ENCODE measurements at places on chromosomes 5 and 9.

- no peak for DNase-seq
- H3K27ac ChIP-seq: no peak overlapping the region
- no peaks in the 10 kb centered on the region for H3K27me3 ChIP-seq
Observed at GRCh38 chr5:151880324-151880723, 44.3 kb downstream of the GLRA1 start.

DNA sequence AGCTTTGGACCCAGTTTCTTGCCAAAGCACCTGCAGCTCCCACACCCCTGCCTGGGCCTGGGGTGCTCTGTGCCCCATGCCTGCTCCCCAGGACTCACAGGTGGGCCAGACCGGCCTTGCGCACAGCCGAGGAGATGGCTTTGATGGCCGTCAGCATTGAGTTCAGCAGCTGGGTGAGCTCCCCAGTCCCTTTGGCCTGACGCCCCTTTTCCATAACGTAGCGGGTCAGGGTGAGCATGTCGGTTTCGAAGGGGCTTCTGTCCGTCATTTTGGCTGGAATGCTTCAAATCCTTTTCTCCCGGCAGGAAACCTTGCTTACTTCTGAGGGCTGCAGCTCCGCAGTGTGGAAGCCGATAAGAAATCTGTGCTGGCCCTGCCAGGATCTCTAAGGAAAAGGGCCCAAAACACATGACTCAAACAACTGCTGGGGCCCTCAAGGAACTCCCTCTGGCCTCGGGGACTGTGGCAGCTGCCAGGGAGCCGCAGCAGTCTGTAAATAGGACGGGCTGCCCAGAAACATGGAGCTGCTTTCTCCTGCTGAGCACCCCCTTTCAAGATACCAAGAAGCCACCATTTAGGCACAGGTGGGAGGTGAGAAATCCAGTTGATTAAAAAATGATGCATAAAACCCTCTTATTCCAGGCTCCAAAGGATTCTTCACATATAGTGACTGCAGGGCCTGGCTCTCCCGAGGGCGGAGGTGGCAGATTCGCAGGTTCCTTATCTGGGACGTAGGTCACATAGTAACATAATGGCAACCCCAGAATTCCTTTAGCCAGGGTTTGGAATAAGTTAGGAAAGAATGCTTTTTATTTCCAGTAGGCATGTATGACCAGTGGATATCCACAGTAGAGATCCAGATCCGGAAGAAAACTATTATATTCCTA, at the start of gene FBP2:
Gene FBP2, minus strand, starts transcription at position 366 of the 887 bp plus-strand sequence. Its CDS starts 98 bp downstream, at position 268.
- no peaks in the 10 kb centered on the region for H3K36me3 ChIP-seq
- H3K4me3 ChIP-seq: no peak within 1 kb of the TSS
- H3K27ac ChIP-seq: no peak within 1 kb of the TSS

DNA sequence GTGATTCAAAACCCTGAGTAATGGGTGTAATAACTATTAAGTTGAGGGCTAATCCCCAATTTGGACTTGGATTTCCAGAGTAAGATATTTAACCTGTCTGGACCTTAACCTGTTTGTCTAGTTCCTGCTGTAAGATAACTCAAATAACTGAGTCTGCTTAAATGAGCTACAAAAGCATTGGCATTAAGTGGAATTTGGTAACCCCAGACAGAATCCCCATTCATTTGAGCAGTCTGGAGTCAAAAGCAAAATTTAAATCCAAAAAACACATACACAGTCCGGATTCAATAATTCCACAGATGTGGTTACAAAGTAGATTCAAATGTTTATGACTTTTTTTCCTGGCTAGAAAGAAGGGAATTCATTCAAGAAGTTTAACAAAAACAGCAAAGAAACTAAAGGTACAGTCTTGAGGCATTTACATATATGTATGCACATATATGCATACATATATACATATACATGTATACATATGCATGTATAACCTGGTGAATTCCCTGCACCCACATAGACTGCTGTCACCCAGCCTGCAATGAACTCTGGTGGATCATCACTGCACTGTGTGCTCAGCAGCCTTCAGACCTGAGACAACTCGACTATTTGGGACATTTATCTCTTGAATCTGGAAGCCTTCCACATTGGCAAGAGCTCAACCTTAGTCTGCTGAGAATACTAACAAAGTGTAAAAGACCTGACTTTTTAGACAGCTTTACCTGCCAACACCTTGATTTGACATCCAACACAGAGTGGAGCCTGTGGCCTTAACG, 205.4 kb downstream of the LURAP1L start:
- H3K27me3 ChIP-seq: no peaks in the 10 kb centered on the region
- DNase-seq: no peak
- no peaks in the 10 kb centered on the region for H3K4me1 ChIP-seq
- no peak overlapping the region for H3K27ac ChIP-seq
- H3K4me3 ChIP-seq: no peak overlapping the region

DNA sequence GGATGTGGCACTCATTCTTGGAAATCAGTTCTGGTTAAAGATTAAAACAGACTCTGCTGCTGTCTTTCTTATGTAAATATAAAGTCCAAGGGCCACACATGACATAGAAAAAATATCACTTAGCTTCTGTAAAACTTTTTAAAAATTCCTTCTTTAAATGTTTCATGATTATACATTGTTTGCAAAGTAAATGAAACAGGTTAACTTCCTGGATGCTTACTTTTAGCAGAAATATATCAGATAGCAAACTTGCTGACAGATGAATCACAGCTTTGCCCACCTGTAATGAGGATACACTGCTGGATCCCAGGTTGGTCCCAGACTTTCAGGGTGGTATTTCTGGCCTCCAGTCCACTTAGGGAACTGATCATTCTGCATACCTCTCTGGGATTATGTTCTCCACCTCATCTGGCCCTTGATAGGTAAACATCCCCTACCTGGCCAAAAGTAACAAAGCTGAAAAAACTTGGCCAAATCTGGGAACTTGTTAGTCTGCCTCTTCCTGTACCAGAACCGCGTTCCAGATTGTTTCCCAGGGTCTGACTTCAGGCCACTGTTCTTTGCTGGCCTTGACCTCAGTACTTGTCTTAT, 340.5 kb downstream of the ADGRV1 start:
- no peaks in the 10 kb centered on the region for H3K4me1 ChIP-seq
- H3K4me3 ChIP-seq: no peak overlapping the region
- DNase-seq: no peak
